ENCODE measurements at places on chromosomes 11 and 22.

- no peak for DNase-seq
These were observed 128.1 kb downstream of the CTTN start for GRCh38 chr11:70526116-70527045.

DNA sequence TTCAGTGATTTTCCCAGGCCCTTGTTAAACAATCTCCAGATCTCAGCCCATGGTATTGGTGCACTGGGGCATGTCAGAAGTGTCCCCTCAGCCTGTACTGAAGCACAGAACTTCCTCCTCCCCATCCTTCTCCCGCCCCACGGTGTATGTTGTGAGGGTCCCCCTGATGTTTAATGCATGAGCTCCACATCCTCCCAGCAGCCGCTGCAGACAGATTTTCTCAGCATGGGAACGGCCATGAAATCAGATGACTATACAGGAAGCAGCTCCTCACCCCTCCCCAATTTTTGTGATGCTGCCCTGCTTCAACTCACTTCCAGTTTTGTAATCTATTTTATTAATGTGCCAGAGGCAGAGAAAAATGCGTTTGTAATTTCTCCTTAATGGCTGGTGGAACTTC, 406.0 kb downstream of the MIAT start:
- no peak for DNase-seq

GRCh38 chr22:39514373-39514973, 5.9 kb upstream of the ATF4 start:
- DNase-seq = no peak

DNA sequence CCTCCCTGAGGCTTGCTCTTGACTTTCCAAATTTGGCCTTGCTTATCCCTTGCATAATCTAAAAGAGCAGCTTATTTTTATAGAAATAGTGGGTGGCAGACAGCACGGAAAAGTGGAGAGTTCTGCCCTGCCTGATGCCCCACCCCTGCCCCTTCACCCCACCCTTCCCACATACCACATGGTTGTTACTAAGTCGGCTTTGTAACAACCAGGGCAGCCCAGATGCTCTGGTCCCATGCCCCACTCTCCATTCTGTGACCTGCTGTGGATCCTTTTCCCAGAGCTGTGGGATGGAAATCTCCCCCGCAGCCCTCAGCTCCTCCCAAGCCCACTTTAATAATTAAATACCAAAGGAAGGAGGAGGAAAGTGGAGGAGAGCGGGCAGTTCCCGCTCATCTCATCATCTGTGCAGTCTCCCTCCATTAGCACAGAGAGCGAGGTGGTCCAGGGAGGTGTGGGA, 10.9 kb downstream of the MRGPRF start:
- no peak for DNase-seq

Data from effector CD4-positive, alpha-beta T cell (primary cell).